PC-3 (cell line): ENCODE measurements at places on chromosomes 11 and 22. TPM values are rescaled to one million over a fixed set of nuclear protein-coding genes. Genes with fewer than 3 reads are reported as not detected.

- no peaks in the 10 kb centered on the region for H3K4me1 ChIP-seq
- H3K36me3 ChIP-seq, result no peaks in the 10 kb centered on the region
- H3K4me3 ChIP-seq, result no peak overlapping the region
Observed at GRCh38 chr11:1699771-1700170, 2.8 kb downstream of the KRTAP5-6 start.

Gene IGLL5
- total RNA-seq, result not detected in 2 replicates

DNA sequence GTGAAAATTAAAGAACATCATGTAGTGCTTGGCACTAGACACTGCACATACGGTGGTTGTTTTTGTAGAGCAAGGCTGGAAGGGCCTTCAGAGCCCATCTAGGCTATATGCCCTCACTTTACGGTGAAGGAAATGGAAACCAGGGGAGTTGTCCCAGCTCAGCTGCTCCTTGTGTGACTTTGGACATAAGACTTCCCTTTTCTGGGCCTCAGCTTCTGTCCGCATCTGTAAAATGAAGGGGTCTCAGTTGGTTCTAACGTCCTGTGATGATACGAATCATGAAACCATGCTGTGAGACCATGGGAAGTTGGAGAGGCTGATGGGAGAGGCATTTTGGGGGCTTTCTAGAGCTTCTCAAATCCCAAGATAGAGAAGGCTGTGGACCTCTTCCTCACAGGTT is 4.7 kb downstream of the KCNE3 start:
- H3K4me1 ChIP-seq, result peaks cover 19% of the 10 kb centered on the region
- H3K4me3 ChIP-seq, result no peak overlapping the region
- no peaks in the 10 kb centered on the region for H3K36me3 ChIP-seq
- no peak for DNase-seq

- DNase-seq, result no peak
- H3K27me3 ChIP-seq, result peaks cover 76% of the 10 kb centered on the region
- no peak overlapping the region for H3K27ac ChIP-seq
- no peaks in the 10 kb centered on the region for H3K4me1 ChIP-seq
Observed at GRCh38 chr11:126669416-126669815, 313.9 kb downstream of the ST3GAL4 start.

- no peaks in the 10 kb centered on the region for H3K36me3 ChIP-seq
- no peak overlapping the region for H3K4me3 ChIP-seq
- no peak overlapping the region for H3K27ac ChIP-seq
- peaks cover 40% of the 10 kb centered on the region for H3K27me3 ChIP-seq
Observed at GRCh38 chr11:127679816-127680545, 679.4 kb upstream of the KIRREL3 start.

Gene DNAJB7
- total RNA-seq, result not detected in 2 replicates

Gene KBTBD3
- 2.0 and 3.9 TPM in 2 replicates for total RNA-seq

Gene APOL4
- 0.04 TPM in 1 of 2 replicates, not detected in the other for total RNA-seq
